Lung microvascular endothelial cell (primary cell): ENCODE measurements at places on chromosomes 16 and 17. TPM values are rescaled to one million over a fixed set of nuclear protein-coding genes. Genes with fewer than 3 reads are reported as not detected.

- DNase-seq: no peak
These were observed 18.8 kb downstream of the LGALS3BP start for GRCh38 chr17:78960928-78961327.

Gene DDX42
- total RNA-seq: 36.6 and 45.2 TPM in 2 replicates

GRCh38 chr17:65987988-65988387 lies 203.9 kb downstream of the CEP112 start:
- DNase-seq: peak; percentile 66

Gene KCNJ12
- total RNA-seq: 0.44 TPM in 1 of 2 replicates, not detected in the other

Gene HLF
- total RNA-seq: not detected in 2 replicates

Gene PRSS21
- 0.40 and 2.2 TPM in 2 replicates for total RNA-seq
